ENCODE measurements at places on chromosomes 7 and 10.

DNA sequence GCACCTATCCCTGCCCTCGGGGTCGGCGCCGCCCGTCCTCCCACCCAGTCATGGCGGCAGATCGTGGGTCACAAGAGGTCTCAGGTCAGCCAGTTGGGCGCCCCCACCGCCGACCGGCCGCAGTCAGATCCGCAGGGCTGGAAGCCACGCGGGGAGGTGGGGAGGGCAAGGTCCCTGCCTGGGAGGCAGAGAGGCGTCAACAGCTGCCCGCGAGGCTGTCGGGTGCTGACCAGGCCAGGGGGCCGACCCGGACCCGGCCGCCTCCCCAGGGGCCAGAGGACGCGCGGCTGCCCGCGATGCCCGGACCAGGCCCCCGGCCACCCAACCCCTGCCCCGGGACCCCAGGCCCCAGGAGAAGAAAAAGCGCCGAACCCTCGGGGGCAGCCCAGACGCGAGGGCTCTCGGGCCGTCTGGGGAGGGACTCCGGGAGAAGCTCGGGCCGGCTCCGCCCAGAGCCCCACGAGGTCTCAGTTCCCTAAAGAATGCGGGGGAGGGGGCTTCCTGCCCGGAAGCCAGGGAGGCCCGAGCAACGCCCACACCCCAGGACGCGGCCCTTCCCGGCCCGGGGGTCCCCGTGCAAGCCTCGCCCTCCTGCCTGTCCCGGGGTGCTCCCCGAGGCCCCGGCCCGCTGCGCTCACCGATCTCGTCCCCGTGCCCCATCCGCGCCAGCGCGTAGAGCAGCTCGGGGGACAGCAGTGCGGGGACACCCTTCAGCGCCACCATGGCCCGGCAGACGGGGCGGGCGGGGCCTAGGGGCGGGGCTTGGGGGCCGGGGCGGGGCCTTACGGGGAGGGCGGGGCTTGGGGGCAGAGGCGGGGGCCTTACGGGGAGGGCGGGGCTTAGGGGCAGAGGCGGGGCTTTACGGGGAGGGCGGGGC, at the start of gene FUOM:
Gene FUOM (minus strand): TSS at position 735 of the 877 bp plus-strand sequence. CDS start 12 bp downstream, at position 723.
- H3K36me3 ChIP-seq: peaks cover 3% of the 10 kb centered on the region
- no peak for DNase-seq
- H3K27me3 ChIP-seq: peaks cover 11% of the 10 kb centered on the region

DNA sequence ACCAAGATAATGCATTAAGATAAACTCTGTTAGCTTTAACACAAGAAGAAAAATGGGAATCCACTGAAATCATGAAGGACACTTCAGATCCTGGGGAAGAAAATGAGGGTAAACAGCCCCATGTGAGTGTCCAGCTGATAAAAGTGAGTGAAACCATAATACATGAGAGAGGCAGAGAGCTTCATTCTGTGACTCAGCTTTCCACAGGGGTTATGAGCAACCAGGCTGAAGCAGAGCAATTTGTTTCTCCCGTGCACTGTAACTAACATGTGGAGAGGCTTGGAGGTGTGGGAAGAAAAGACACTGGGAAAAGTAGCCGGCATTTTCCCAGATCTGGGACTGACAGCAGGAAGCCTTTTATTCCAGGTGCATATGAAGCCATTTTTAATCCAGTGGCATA, 971.7 kb downstream of the ANKRD7 start:
- H3K27ac ChIP-seq: no peak overlapping the region
- H3K27me3 ChIP-seq: no peaks in the 10 kb centered on the region
- no peak overlapping the region for H3K4me3 ChIP-seq
- no peak for DNase-seq
- H3K36me3 ChIP-seq: no peaks in the 10 kb centered on the region

DNA sequence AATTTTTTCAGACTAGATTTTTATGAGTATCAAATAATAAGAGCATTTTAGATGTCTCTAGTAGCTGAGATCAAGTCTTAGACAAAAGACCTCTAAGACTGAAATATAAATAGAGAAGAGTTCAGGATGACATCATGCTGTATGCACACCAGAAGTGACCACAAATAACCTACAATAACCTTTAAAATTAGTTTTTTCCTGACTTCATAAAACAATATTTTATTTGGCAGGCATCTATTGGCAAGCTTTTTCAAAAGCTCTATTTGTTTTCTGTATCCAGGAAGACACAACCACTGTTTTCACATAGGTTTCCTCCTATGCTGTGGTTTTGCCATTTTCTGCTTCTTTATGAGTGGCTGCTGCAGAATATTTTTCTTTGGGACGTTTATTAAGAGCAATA, 359.1 kb downstream of the CRPPA start:
- no peak overlapping the region for H3K27ac ChIP-seq
- H3K27me3 ChIP-seq: no peaks in the 10 kb centered on the region
- no peak for DNase-seq

- H3K4me1 ChIP-seq: peaks cover 6% of the 10 kb centered on the region
- H3K27me3 ChIP-seq: peaks cover 7% of the 10 kb centered on the region
- DNase-seq: no peak
- no peak overlapping the region for H3K4me3 ChIP-seq
- no peaks in the 10 kb centered on the region for H3K36me3 ChIP-seq
- H3K27ac ChIP-seq: no peak overlapping the region
Measured at GRCh38 chr10:75287697-75288096, 51.9 kb upstream of the COMTD1 start.

GRCh38 chr7:94482796-94483195, 26.8 kb upstream of the CASD1 start:
- H3K36me3 ChIP-seq: no peaks in the 10 kb centered on the region
- H3K4me3 ChIP-seq: no peak overlapping the region
- H3K27me3 ChIP-seq: peaks cover 4% of the 10 kb centered on the region
- no peak for DNase-seq
- no peaks in the 10 kb centered on the region for H3K4me1 ChIP-seq

GRCh38 chr10:125629758-125630376, 53.1 kb downstream of the TEX36 start:
- H3K4me1 ChIP-seq: no peaks in the 10 kb centered on the region
- H3K36me3 ChIP-seq: no peaks in the 10 kb centered on the region
- H3K27ac ChIP-seq: no peak overlapping the region
- no peak overlapping the region for H3K4me3 ChIP-seq
- peak; percentile 21 for DNase-seq
- H3K27me3 ChIP-seq: peaks cover 18% of the 10 kb centered on the region

DNA sequence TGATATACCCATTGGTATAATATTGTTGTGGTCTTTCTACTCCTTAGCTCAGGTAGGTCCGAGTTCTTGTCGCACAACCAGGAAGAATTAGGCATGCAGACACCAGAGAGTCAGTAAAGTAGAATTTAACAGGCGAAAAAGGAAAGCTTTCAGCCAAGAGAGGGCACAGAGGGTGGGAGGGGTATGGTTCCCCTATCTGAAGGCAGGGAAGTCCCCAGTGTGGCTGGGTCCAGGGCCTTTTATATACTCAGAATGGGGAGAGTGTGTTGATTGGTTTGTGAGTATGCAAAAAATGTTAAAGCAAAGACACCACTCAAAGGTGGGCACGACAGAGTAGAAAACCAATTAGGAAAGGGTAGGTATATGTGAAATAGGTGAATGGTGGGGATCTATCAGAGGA, 53.9 kb downstream of the IMMP2L start:
- no peak overlapping the region for H3K4me3 ChIP-seq
- peaks cover 5% of the 10 kb centered on the region for H3K4me1 ChIP-seq
- H3K27ac ChIP-seq: no peak overlapping the region
- no peaks in the 10 kb centered on the region for H3K27me3 ChIP-seq
- no peaks in the 10 kb centered on the region for H3K36me3 ChIP-seq

DNA sequence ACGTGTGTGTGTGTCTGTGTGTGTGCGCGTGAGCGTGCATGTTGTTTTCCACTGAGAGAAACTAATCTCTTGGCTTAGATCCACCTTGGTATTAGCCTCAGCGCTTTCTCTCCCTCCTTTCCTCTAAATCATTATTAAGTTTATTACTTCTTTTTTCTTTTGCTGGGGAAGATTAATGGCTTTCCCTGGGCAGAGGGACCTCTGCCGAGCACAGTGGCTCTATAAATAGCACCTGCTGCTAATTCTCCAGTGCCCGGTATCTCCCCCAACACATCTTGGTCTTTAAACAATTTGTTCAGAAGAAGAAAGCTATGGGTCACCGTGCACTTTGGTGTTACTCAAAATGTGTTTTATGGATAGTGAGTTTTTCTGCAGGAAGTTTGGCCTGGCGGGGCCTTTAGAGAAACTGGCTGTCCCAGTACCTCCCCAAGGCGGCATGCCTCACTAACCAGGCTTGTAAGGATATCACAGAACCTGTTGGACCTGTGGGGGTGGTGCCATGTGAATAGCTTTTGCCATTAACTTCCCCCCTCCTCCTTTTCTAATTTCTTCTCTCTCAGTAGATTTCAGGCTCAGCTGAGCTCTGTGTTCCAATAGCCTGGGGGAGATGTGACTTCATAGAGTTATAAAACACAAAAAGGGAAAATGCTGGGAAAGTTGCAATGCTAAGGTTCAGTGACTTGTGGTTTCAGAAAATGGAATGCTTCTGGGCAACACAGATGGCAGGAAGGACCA, 70.1 kb upstream of the RAB11FIP2 start:
- H3K36me3 ChIP-seq: no peaks in the 10 kb centered on the region
- no peak overlapping the region for H3K27ac ChIP-seq

GRCh38 chr10:80290474-80291220, 1.2 kb upstream of the MAT1A start:
- no peak for DNase-seq
- no peak overlapping the region for H3K27ac ChIP-seq
- H3K4me1 ChIP-seq: peaks cover 4% of the 10 kb centered on the region
- H3K27me3 ChIP-seq: peaks cover 3% of the 10 kb centered on the region
- H3K4me3 ChIP-seq: no peak overlapping the region

GRCh38 chr10:123512901-123513775, 153.0 kb upstream of the GPR26 start:
- H3K4me1 ChIP-seq: no peaks in the 10 kb centered on the region
- H3K4me3 ChIP-seq: no peak overlapping the region
- peaks cover 16% of the 10 kb centered on the region for H3K27me3 ChIP-seq
- no peaks in the 10 kb centered on the region for H3K36me3 ChIP-seq
- H3K27ac ChIP-seq: no peak overlapping the region

GRCh38 chr10:49404321-49404878, 8.5 kb upstream of the DRGX start:
- DNase-seq: no peak
- H3K27ac ChIP-seq: no peak overlapping the region
- H3K36me3 ChIP-seq: no peaks in the 10 kb centered on the region

- H3K4me3 ChIP-seq: no peak overlapping the region
- H3K36me3 ChIP-seq: no peaks in the 10 kb centered on the region
- no peak for DNase-seq
- H3K4me1 ChIP-seq: peaks cover 6% of the 10 kb centered on the region
- H3K27me3 ChIP-seq: no peaks in the 10 kb centered on the region
- no peak overlapping the region for H3K27ac ChIP-seq
Measured at GRCh38 chr7:148944935-148945934, 61.1 kb upstream of the EZH2 start.

DNA sequence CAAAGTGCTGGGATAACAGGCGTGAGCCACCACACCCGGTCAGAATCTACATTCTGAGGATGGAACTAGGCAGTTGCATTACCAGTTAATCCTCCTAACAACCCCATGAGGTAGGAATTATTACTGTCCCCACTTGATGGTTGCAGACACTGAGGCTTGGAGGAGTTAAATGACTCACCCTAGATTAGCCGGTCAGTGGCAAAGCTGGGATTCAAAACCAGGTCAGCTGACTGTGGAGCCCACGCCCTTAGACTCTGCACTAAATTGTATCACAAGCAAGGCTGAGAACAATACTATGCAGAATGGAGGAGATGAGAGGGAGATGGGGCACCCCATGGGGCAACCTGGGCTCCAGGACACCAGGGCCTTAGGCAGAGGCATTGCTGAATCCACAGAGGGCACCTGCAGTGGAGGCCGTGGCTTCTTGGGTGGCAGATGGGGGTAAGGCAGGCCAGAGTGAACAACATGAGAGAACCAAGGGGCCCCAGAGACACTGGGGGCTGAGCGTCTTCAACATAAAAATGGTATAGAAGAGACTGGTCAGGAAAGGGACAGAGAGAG, 723.4 kb downstream of the PARD3 start:
- no peak overlapping the region for H3K27ac ChIP-seq
- DNase-seq: no peak

DNA sequence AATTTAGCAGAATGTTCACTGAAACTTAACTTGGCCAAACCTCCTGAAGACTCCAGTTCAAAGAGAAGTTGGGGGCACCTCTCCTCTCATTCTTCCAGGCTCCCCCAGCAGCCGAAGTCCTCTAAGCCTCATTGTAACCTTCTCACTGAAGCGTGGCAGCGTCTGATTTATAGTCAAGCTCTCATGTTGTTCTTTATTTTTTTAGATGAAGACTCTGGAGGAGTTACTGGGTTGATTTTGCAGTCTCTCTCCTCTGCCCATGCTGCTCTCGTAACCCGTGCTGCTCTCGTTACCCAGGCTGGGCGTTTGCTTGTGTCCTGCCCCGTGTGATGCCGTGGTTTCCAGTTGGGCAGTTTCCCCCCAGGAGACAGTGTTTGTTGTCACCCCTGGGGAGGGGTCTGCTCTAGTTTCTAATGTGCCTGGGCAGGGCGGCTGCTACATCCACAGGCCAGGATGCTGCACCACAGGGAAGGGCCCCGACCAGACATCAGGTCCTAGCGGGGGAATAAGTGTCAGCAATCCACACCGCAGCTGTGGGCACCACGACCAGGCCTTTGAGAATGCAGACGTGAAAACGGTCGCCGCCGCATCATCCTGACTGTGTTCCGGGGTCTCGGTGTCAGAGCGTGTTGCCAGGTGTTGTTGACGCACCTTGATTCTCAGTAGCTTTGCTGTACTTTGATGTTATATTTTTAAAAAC, 65.2 kb downstream of the WDR37 start:
- no peak overlapping the region for H3K4me3 ChIP-seq
- H3K27me3 ChIP-seq: no peaks in the 10 kb centered on the region
- peaks cover 51% of the 10 kb centered on the region for H3K36me3 ChIP-seq
- DNase-seq: no peak

- H3K4me1 ChIP-seq: peaks cover 12% of the 10 kb centered on the region
- no peaks in the 10 kb centered on the region for H3K36me3 ChIP-seq
- no peak for DNase-seq
- no peak overlapping the region for H3K27ac ChIP-seq
- no peak overlapping the region for H3K4me3 ChIP-seq
Measured at GRCh38 chr10:72808001-72808400, 85.5 kb upstream of the OIT3 start.

GRCh38 chr7:122260336-122260735, 44.2 kb downstream of the FEZF1 start:
- no peak overlapping the region for H3K27ac ChIP-seq
- no peak for DNase-seq
- no peaks in the 10 kb centered on the region for H3K4me1 ChIP-seq
- H3K27me3 ChIP-seq: no peaks in the 10 kb centered on the region
- H3K4me3 ChIP-seq: no peak overlapping the region

DNA sequence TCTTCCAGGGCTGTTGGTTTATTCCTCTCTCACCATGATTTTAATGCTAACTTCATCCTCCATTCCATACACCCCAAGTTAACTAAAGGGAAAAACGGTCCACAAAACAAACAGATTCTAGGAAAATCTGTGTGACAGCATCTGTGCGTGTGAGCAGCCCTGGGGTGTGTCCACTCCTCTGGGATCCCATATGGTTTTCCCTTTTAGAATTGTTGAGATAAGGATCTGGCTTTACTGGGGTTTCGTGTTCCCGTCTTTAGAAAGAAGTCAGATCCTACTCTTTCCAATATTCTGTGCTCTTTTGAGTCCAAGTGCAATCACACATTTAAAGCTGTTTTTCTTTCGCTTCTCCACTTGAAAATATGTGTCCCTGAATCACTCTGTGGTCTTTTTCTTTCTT, 257.1 kb downstream of the KLF6 start:
- H3K36me3 ChIP-seq: no peaks in the 10 kb centered on the region
- no peaks in the 10 kb centered on the region for H3K27me3 ChIP-seq
- H3K27ac ChIP-seq: peak overlapping the region; percentile 11
- no peak overlapping the region for H3K4me3 ChIP-seq
